KBM-7 (cell line): ENCODE measurements at places on chromosomes 2 and 18.

DNA sequence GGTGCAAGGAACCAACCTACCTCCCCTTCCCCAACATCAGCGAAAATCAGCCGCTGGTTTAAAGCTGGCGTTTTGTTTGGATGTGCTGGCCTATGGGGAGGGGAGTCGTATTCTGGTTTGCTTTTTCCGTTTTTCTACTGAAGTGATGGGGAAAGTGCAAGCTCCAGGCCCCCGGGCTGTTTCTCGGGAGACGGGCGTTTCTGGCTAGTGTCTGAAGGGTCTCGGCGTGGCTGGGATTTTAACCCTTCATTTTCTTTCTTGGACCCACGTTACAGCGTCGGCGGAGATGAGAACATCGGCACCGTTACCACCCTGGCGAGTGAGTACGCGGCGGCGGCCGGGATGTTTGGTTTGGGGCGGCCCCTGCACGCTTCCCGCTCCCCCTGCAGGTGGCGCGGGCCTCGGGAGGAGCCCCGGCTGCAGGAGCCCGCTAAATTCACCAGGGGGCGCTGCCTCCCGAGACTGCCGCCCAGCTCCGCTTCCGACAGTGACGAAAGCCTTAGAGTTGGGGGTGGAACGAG, 70.7 kb downstream of the PLB1 start:
- DNase-seq, result peak; percentile 90

- no peak for DNase-seq
Observed at GRCh38 chr2:6664332-6665061, 201.2 kb downstream of the CMPK2 start.

DNA sequence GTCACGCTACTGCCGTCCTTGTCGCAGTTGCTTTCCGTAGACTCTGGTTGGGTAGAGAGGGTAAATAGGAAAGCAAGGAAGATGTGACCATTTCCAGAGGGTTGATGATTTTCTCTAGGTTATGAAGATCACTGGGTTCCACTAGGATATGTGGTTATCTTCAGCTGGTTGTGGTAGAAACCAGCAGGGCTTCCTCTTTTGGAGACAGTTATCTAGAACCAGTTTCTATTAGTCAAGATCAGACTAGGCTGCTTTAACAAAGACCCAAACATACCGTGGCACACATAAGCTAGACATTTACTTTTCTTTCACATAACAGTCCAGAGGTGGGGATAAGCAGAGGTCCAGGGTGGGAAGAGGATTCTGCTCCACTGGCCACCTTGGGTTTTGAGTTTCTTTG, 59.6 kb downstream of the FASTKD2 start:
- DNase-seq, result no peak

- peak; percentile 78 for DNase-seq
Observed at GRCh38 chr18:9771261-9771976, 63.3 kb downstream of the RAB31 start.

- no peak for DNase-seq
Observed at GRCh38 chr18:77203071-77203470, 46.6 kb upstream of the GALR1 start.

DNA sequence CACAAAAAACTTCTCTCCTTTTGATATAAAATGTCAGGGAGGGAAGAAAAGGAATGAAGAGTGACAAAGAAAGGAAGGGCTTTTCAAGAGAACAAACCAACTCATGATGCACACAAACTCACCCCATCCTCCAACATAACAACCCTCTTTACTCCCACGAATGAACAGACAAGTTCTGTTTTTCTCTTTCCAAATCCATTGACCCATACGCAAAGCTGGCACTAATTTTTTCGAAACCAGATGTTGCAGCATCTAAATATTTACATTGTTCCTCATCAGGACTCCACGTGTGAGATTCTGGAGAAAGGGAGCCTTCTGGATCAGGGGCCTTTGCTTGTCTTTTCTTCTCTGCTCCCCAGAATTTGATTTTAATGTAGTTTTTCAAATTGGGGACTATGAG, 143.3 kb upstream of the BCL2L11 start:
- DNase-seq, result no peak

DNA sequence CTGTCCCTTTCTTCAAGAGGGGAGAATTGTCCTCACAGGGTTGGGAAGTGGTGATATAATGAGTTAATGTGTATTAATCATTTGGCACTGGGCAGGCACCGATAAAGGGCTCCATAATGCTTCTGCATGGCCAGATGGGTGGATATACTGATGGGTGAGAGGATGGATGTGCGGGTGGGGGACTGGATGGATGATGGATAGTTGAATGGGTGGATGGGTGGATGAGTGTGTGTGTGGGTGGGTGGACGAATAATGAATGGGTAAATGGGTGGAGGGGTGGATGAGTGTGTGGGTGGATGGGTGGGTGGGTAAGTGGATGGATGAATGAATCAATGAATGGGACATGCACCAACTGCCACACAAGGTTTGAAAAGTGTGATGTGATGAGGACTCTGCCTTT, 127.2 kb downstream of the ACKR3 start:
- DNase-seq, result no peak

DNA sequence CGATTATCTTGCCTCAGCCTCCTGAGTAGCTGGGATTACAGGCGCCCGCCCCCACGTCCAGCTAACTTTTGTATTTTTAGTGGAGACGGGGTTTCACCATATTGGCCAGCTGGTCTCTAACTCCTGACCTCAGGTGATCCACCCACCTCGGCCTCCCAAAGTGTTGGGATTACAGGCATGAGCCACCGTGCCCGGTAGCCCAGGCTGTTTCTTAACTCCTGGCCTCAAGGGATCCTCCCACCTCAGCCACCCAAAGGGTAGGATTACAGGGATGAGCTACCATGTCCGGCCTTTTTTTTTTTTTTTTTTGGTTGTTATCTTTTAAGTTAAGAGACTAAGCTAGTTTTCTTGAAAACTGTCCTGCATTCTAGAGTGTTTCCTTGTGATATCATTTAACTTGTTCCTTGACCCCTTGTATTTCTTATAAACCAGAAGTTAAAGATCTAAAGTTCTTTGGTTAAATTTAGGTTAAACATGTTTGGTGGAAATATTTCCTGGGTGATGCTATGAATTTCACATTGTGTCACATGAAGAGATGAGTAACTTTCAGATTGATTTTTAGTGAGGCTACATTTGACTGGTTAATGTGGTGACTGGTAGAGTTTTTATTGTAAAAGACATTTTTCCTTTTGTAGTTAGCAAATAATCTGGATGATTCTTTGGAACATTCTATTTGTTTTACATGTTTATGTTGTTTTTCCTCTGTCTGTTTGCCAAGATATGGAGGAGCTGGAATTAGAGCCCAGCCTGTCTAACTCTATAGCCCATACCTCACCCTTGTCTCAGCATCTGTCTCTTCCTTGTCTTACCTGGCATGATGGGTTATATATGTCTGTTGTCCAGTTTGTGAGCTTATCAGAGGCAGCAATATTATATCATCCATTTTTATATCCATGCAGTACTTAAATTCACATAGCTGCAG, 5.2 kb downstream of the NCAPH start:
- no peak for DNase-seq

DNA sequence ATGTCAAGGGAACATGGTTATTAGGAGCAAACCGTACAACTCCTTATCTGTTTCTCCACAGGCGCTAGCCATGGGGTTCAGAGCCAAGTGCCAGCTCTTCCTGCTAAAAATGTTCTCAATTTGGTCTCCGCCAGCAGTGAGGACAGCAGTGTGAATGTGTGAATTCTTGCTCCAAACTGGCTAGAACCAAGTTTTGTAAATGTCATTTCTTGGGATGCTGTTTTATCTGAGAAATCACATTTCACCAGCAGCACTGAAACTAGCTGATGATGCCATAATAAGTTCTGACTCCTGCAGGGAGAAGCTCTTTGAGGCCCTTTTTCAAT, 140.6 kb upstream of the LGALSL start:
- no peak for DNase-seq

- no peak for DNase-seq
Observed at GRCh38 chr18:34947711-34948125, 93.5 kb upstream of the MAPRE2 start.

GRCh38 chr2:182921234-182921633, 54.8 kb upstream of the FRZB start:
- no peak for DNase-seq

DNA sequence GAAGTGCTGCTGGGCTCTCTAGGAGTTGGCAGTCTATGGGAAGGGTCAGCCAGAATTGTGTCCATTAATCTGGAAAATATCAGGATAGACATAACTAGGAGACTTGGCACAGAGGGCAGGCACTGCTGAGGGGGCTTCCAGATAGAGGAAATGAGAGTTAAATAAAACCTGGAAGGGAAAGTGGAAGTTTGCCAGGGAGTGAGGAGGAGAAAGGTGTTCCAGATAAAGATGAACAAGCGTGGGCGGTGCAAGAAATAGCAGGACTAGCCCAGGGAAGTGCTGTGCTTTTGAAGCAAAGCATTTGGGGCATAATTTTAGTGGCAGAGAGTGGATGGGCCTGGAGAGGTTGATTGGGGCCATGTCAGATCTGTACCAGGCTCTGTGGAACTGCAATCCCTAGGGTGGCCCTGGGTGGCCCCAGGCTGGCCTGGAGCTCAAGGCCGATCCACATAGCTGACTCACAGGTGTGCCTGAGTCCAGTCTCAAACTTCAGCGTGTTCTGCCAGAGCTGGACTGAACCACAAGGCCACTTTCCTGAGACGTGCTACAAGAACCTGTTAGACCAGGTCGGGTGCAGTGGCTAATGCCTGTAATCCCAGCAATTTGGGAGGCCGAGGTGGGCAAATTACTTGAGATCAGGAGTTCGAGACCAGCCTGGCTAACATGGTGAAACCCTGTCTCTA, 26.9 kb downstream of the GALM start:
- DNase-seq, result no peak

DNA sequence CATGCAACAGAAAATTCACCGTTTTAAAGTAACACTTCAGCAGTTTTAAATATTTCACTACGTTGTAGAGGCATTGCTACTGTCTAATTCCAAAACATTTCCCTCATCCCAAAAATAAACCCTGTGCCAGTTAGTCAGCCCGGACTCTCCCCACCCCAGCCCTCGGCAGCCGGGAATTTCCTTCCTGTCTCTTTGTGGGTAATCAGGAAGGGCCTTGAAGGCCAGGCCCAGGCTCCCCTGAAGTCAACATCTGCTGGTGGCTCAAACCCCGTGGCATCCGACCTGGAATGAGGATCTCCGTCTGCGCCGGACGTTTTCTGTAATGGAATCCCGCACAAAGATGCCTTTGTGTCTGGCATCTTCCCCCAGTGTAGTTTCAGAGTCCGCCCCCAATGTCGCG, 219.6 kb downstream of the SNTG2 start:
- DNase-seq, result no peak

DNA sequence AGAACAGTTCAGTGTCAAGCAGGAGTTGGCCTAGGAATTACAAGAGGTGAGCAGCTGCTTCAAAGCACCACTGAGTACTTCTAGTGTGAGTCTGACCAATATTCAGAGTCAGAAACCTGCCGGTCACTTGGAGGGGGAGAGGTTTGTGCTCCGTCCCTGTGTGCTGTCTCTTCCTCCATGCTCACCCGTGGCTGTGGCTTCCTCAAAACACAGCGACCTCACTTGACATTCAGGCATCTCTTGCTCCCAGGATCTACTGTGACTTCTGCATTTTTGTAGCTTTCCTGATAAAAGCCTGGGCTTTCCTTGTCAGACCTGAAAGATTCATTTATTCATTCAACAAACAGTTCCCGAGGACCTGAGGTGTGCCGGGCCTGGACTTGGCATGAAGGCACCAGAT, 32.9 kb downstream of the TPRKB start:
- DNase-seq, result peak; percentile 34

DNA sequence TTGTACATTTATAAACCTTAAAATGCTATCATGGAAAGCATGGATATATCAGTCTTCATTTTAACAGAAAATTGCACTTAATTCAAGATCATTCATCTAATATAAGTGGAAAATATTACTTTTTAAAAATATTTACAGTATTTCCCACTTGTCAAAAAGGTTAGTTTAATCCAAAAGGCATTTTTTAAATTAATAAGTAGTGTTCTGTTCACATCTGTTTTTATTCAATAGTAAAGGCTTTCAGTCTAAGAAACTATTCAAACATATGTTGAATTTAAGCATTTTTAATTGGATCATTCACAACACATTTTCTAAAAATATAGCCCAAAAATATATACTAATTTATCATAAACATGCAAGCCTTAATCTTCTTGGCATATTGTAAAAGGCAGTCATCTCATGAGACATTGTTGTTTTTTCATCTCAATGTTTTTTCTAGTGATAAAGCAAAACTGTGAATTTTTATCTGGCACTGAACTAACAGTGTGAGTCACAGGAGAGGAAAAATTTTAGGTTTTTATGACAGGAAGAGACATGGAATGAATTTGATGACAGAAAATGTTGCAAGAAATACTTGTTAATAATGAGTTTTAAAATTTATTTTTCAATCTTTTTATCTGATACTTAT, 1642.5 kb upstream of the TMEFF2 start:
- no peak for DNase-seq

GRCh38 chr18:79974025-79974654, 9.7 kb downstream of the HSBP1L1 start:
- no peak for DNase-seq

GRCh38 chr2:86703704-86704361, 16.3 kb upstream of the RMND5A start:
- DNase-seq, result no peak

DNA sequence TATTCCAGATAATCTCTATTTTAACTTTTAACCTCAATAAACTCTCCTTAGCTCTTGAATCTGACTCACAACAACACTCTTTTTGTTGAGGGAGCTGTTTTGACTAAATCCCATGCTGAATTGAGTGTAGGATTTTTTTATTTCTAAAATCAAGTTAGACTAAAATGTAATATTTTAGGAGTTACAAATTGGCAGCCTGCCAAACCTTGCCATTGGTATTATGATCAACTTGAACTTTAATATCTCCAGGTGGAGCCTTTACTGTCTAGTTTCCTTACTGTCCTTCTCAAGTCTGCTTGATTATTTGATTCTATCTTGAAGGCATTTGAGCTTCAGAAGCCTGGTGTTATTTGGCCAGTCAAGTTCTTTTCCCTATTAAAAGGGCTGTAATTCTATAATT, 8.7 kb downstream of the PIKFYVE start:
- no peak for DNase-seq

- DNase-seq, result no peak
Observed at GRCh38 chr2:155382776-155383175, 684.3 kb downstream of the KCNJ3 start.

DNA sequence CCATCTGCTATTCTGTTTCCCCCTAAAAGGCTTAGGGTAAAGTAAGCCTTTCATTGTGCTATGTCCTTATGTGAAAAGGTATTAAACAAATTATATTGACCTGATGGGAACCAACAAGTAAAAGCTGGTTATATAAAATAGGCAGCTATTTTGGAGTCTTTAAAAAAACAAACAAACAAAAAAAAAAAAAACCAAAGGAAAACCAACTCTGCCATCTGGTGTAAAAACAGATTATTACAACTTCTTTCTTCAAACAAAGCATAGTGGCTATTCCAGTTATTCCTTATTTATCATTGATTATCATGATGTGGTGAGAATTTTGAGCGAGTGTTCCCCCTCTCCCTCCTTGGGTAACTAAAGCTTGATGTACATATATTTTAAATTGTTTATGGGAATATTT, 122.3 kb upstream of the FHL2 start:
- peak; percentile 48 for DNase-seq

GRCh38 chr2:167992278-167992677, 255.1 kb downstream of the STK39 start:
- DNase-seq, result no peak
